ENCODE measurements at places on chromosomes 2 and 18.
A peak's percentile ranks its signal among the peaks of the same experiment; 100 is the strongest.

- H3K27me3 ChIP-seq, result no peaks in the 10 kb centered on the region
- peak; percentile 48 for DNase-seq
- peak overlapping the region; percentile 37 for H3K4me3 ChIP-seq
- H3K36me3 ChIP-seq, result no peaks in the 10 kb centered on the region
- peaks cover 22% of the 10 kb centered on the region for H3K4me1 ChIP-seq
- peak overlapping the region; percentile 81 for H3K27ac ChIP-seq
Measured at GRCh38 chr2:231483398-231484329, 19.4 kb upstream of the NCL start.

GRCh38 chr2:67561457-67561965, 164.4 kb downstream of the ETAA1 start:
- no peak overlapping the region for H3K4me3 ChIP-seq
- H3K36me3 ChIP-seq, result no peaks in the 10 kb centered on the region
- no peak for DNase-seq
- no peak overlapping the region for H3K27ac ChIP-seq
- no peaks in the 10 kb centered on the region for H3K27me3 ChIP-seq
- no peaks in the 10 kb centered on the region for H3K4me1 ChIP-seq

DNA sequence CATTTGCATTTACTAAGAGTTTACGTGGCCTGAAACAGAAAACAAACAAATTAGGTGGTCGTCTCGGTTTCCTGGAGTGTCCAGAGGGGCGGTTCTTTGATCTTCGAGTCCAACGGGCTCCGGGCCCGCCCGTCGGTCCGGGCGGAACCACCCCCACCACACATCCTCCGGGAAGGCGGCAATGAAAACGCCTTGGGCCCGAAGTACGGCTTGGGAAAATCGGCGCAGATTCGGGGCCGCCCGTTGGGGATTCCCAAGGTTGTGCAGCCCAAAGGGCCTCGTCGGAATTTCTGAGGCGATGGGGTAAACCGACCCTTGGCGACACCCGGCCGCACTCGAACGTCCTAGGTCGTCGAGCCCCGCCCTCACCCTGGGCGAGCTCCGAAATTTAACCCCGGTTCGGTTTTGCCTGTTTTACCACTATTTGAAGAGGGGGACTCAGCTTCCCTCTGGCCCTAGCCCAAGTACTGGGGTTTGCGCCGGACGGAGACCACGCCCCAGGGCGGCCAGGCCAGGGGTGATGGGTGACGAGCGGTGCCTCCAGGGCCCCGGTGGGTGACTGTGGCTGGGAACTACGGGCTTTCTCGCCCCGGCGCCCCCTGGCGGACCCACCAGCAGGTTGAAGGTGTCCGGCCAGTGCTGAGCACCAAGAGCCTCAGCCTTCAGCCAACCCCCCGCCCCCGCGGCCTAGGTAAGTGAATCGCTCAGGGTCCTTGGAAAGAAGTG, 1.9 kb upstream of the CFAP53 start:
- peak overlapping the region; percentile 43 for H3K4me3 ChIP-seq
- peak; percentile 67 for DNase-seq
- H3K27me3 ChIP-seq, result no peaks in the 10 kb centered on the region
- peaks cover 26% of the 10 kb centered on the region for H3K4me1 ChIP-seq

- no peaks in the 10 kb centered on the region for H3K27me3 ChIP-seq
- peaks cover 49% of the 10 kb centered on the region for H3K4me1 ChIP-seq
- DNase-seq, result peak; percentile 85
- peak overlapping the region; percentile 67 for H3K4me3 ChIP-seq
Measured at GRCh38 chr18:79523736-79524180, 128.0 kb downstream of the NFATC1 start.

DNA sequence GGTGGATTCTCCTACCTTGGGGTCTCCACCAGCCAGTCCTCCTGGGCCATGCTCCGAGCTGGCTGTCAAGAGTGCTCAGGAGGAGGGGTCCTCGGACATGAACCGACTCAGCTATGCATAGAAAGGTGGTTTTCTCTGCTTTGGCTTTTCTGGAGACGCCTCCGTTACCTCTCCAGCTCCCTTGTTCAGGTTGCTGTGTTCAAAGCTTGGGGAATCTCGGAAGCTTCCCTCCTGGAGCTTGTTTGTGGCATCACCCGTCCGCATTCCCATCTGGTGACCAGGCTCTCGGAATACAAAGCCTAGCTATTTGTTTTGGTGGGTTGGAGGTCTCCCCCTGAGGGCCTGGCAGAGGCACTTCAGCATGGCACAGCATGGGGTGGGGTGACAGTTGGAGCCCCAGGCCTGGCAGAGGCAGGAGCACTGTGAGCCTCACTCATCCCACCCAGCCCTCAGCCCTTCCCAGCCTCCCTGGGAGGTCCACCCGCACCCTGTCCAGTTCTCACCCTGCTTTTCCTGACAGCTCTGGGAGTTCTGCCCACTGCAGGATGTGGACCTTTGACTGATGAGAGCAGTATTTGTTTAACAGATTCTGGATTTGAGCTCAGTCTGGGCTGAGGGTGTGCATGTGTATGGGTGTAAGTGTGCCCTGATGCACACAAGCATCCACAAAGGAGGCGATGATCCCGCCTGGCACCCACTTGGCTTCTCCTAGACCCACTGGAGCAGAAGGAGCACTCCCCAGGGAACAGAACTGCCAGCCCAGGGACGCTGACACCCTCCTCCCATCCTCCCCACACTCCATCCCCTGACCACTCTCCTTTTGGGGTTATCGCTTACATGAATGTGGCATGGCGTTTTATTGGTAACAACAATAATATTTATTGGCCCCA, 107.3 kb upstream of the HS6ST1 start:
- no peaks in the 10 kb centered on the region for H3K36me3 ChIP-seq
- H3K4me3 ChIP-seq, result no peak overlapping the region
- no peak for DNase-seq
- no peak overlapping the region for H3K27ac ChIP-seq
- H3K4me1 ChIP-seq, result no peaks in the 10 kb centered on the region

GRCh38 chr2:130928385-130928784, 91.7 kb downstream of the ARHGEF4 start:
- H3K4me1 ChIP-seq, result no peaks in the 10 kb centered on the region
- H3K27ac ChIP-seq, result no peak overlapping the region
- DNase-seq, result no peak
- H3K4me3 ChIP-seq, result no peak overlapping the region
- no peaks in the 10 kb centered on the region for H3K36me3 ChIP-seq
- H3K27me3 ChIP-seq, result peaks cover 8% of the 10 kb centered on the region

GRCh38 chr2:136034629-136035028, 49.2 kb upstream of the DARS1 start:
- no peaks in the 10 kb centered on the region for H3K36me3 ChIP-seq
- no peak overlapping the region for H3K4me3 ChIP-seq
- no peaks in the 10 kb centered on the region for H3K4me1 ChIP-seq
- H3K27ac ChIP-seq, result no peak overlapping the region
- H3K27me3 ChIP-seq, result no peaks in the 10 kb centered on the region

DNA sequence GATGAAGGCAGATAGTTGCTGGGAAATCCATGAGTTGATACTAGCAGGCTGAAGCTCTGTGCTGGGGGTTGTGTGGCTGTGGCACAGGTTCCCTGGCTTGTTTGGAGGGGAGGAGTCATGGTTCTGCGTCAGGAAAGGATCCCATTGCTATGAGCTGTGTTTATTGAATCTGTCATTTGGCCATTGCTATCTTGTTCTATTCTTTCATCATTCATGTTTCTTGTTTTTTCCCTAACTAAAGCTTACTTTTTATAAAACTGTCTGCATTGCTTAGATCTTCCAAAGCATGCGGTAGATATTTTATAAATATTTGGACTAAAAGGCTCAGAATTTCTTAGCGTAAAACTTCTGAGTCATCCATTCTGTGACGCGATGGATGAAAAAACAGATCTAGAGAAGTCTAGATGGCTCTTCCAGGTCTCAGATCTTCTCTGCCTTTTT, 335.3 kb downstream of the PTPRM start:
- H3K27me3 ChIP-seq, result no peaks in the 10 kb centered on the region
- H3K4me1 ChIP-seq, result no peaks in the 10 kb centered on the region
- DNase-seq, result no peak
- no peaks in the 10 kb centered on the region for H3K36me3 ChIP-seq
- no peak overlapping the region for H3K4me3 ChIP-seq
- no peak overlapping the region for H3K27ac ChIP-seq

DNA sequence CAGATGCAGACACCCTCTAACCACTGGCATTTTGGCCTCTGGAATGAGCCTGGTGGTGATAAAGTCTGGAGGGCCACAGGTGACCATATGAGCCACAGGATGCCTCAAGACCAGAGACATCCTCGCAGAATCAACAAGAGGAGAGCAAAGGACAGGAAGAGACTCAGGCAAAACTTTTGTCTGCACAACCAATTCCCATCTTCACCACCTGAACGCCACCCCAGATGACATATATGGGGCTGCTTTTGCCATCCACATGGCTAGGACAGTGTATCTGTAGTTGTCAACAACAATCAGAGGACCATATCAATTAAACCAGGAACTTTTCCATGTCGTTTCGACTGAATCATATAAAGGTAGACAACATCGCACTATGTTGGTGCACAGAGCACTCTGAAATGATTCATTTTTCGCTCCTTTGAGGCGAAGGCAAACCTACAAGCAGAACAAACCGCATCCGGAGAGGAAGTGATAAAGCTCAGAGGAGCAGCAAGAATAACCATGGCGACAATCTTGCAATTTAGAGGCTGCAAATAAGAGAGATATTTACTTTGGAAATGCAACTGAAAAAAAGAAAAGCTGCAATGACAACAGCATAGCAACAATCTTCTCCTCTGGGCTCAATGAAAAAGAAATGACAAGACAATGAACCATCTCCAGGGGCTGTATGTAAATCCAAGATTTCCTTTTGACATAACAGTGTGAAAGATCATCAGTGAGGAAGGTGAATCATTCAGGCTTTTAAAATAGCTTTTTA, 204.5 kb downstream of the ARL4C start:
- H3K27me3 ChIP-seq, result no peaks in the 10 kb centered on the region
- H3K4me1 ChIP-seq, result peaks cover 73% of the 10 kb centered on the region
- peak overlapping the region; percentile 99 for H3K27ac ChIP-seq
- peak; percentile 91 for DNase-seq

DNA sequence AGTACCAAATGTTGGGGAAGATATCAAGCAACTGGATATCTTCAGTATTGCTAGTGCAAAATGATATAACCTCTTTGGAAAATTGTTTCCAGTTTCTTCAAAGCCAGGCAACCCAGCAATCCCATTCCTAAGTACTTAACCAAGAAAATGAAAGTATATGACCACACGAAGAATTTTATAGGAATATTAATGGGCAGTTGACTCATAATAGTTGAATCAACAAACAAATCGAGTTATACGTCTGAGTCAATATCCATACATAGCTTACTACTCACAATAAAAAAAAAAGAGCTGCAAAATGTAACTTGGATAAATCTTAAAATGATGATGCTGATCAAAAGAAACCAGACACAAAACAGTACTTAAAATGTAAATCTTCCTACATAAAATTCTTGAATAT, 810.4 kb downstream of the METTL4 start:
- H3K27me3 ChIP-seq, result no peaks in the 10 kb centered on the region
- H3K36me3 ChIP-seq, result no peaks in the 10 kb centered on the region
- H3K4me1 ChIP-seq, result no peaks in the 10 kb centered on the region
- no peak for DNase-seq
- no peak overlapping the region for H3K27ac ChIP-seq

- no peaks in the 10 kb centered on the region for H3K27me3 ChIP-seq
- no peak overlapping the region for H3K4me3 ChIP-seq
- DNase-seq, result no peak
Measured at GRCh38 chr2:237754182-237754581, 44.4 kb upstream of the RBM44 start.

DNA sequence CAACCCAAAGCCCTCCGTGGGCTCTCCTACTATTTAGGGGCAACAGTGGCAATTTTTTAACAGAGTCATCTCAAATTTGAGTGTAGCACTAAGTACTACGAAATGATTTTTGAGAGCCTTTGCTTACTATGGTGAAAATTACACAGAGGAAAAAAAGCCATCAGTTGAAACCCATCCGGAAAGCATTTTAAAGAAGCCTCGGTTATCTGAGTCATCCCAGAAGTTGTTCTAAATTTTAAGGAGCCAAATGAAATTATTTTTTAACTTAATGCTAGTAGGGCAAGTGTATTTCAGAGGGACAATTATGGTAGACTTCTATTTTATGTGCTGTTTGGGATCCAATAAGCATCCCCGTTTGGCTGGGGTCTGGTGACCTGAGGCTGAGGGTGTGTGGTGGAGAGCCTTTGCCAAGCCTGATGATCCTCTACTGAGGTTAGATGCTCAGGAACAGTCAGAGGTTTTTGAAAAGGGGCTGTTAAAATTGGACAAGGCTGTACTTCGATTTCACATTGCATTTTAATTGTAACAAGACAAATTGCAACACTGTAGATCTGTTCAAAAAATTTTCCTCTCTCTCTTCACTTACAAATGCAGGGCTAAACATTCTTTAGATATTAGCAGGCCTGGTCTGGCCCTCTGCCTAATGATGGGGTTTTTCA, 47.0 kb downstream of the RAPGEF4 start:
- H3K36me3 ChIP-seq, result no peaks in the 10 kb centered on the region
- no peak overlapping the region for H3K4me3 ChIP-seq
- H3K27me3 ChIP-seq, result no peaks in the 10 kb centered on the region
- DNase-seq, result no peak
- H3K4me1 ChIP-seq, result no peaks in the 10 kb centered on the region

GRCh38 chr18:37449618-37450017, 116.0 kb downstream of the CELF4 start:
- no peak overlapping the region for H3K4me3 ChIP-seq
- H3K36me3 ChIP-seq, result no peaks in the 10 kb centered on the region
- no peaks in the 10 kb centered on the region for H3K27me3 ChIP-seq
- no peak for DNase-seq
- no peak overlapping the region for H3K27ac ChIP-seq
- H3K4me1 ChIP-seq, result no peaks in the 10 kb centered on the region

- H3K27ac ChIP-seq, result no peak overlapping the region
- H3K36me3 ChIP-seq, result no peaks in the 10 kb centered on the region
- no peak overlapping the region for H3K4me3 ChIP-seq
- no peak for DNase-seq
- H3K4me1 ChIP-seq, result no peaks in the 10 kb centered on the region
Measured at GRCh38 chr2:187509667-187510417, 44.4 kb downstream of the TFPI start.

- no peak for DNase-seq
- no peaks in the 10 kb centered on the region for H3K36me3 ChIP-seq
- no peak overlapping the region for H3K27ac ChIP-seq
- H3K4me3 ChIP-seq, result no peak overlapping the region
- H3K4me1 ChIP-seq, result no peaks in the 10 kb centered on the region
- no peaks in the 10 kb centered on the region for H3K27me3 ChIP-seq
Measured at GRCh38 chr2:2845806-2846315, 514.8 kb upstream of the MYT1L start.

DNA sequence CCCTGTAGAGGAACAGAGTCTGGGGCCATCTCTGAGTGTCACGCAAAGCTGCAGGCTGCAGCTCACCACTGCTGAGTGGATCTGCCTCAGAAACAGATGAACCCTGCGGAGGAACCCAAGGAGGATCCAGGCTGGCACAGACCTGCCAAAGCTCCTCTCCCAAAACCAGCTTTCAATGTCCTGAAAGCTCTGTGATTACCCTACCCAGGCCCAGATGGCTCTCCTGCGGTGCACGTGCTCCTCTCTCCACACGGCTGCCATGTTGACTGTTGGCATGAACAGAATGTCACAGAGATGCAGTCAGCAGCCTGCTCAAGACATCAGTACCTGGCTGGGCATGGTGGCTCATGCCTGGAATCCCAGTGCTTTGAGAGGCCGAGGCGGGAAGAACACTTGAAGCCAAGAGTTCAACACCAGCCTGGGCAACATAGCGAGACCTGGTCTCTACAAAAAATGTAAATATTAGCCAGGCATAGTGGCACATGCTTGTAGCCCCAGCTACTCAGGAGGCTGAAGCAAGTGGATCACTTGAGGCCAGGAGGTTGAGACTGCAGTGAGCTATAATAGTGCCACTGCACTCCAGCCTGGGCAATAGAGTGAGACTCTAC, 216.8 kb downstream of the MGAT5 start:
- H3K4me1 ChIP-seq, result no peaks in the 10 kb centered on the region
- DNase-seq, result no peak
- H3K4me3 ChIP-seq, result no peak overlapping the region
- no peaks in the 10 kb centered on the region for H3K27me3 ChIP-seq

Measured in CD4-positive, CD25-positive, alpha-beta regulatory T cell (primary cell).